ENCODE measurements at places on chromosomes 3 and 15. TPM values are rescaled to one million over a fixed set of nuclear protein-coding genes. Genes with fewer than 3 reads are reported as not detected.

Gene TMEM41A
- 13.2 TPM for total RNA-seq

Gene PDZRN3
- total RNA-seq = not detected

Gene TRPC1
- total RNA-seq = 34.8 TPM

Gene SNURF
- 0.84 TPM for total RNA-seq

Gene LRRC34
- not detected for total RNA-seq

Gene MASP1
- total RNA-seq = not detected

Gene FANCD2OS
- not detected for total RNA-seq

Gene IL17RB
- not detected for total RNA-seq

Gene IQCH
- total RNA-seq = 3.1 TPM

Gene PLCB2
- not detected for total RNA-seq

Gene HERC2
- 27.9 TPM for total RNA-seq

Gene RASGRF1
- total RNA-seq = 2.1 TPM

Gene EAF2
- 4.7 TPM for total RNA-seq

Gene TMC3
- not detected for total RNA-seq

Gene GOLGA6L9
- 2.1 TPM for total RNA-seq

Gene TMIE
- total RNA-seq = 0.12 TPM

Gene LEKR1
- total RNA-seq = 0.96 TPM

Gene MYO5A
- total RNA-seq = 33.4 TPM

Gene TRH
- total RNA-seq = not detected

Gene KBTBD13
- total RNA-seq = not detected

Gene ANKUB1
- not detected for total RNA-seq

Gene GOLGA8G
- total RNA-seq = not detected

Gene ALDH1A2
- total RNA-seq = not detected

Gene ACOX2
- 2.2 TPM for total RNA-seq

Gene GOLGA6L22
- total RNA-seq = not detected

Gene DIS3L
- 38.9 TPM for total RNA-seq

Gene BFSP2
- not detected for total RNA-seq

Gene FOXL2
- 1.2 TPM for total RNA-seq

Gene CKMT1B
- total RNA-seq = not detected

Gene CD80
- total RNA-seq = not detected

Gene PLSCR2
- not detected for total RNA-seq

Gene FBN1
- 142 TPM for total RNA-seq

Gene SLC28A1
- total RNA-seq = not detected

Gene CHRD
- 5.6 TPM for total RNA-seq

Gene ILDR1
- total RNA-seq = not detected

Gene P3H2
- total RNA-seq = 30.3 TPM

Gene GOLGA8J
- 0.40 TPM for total RNA-seq

Gene TM4SF1
- 154 TPM for total RNA-seq

Gene KNG1
- total RNA-seq = not detected

Gene SFMBT1
- total RNA-seq = 25.0 TPM

Gene DOCK3
- total RNA-seq = 1.4 TPM

Gene CSPG4
- total RNA-seq = 132 TPM

Gene ACVR2B
- total RNA-seq = 1.2 TPM

Gene SPESP1
- total RNA-seq = not detected

Gene GP5
- total RNA-seq = 0.02 TPM
